ENCODE measurements at places on chromosomes 3 and 15. TPM values are rescaled to one million over a fixed set of nuclear protein-coding genes. Genes with fewer than 3 reads are reported as not detected.

SPTSSB gene
- polyA plus RNA-seq, result not detected

ZNF80 gene
- not detected for polyA plus RNA-seq

POPDC2 gene
- polyA plus RNA-seq, result 0.57 TPM

SPINK8 gene
- not detected for polyA plus RNA-seq

GHSR gene
- not detected for polyA plus RNA-seq

CPNE9 gene
- not detected for polyA plus RNA-seq

TRPM7 gene
- polyA plus RNA-seq, result 6.4 TPM

PAQR9 gene
- not detected for polyA plus RNA-seq

IMPG2 gene
- 0.30 TPM for polyA plus RNA-seq

AMIGO3 gene
- 1.2 TPM for polyA plus RNA-seq

GPR62 gene
- 0.04 TPM for polyA plus RNA-seq

SPRED1 gene
- 1.3 TPM for polyA plus RNA-seq

C3orf18 gene
- 2.9 TPM for polyA plus RNA-seq

FOXL2NB gene
- polyA plus RNA-seq, result 0.01 TPM

EIF3J gene
- polyA plus RNA-seq, result 28.3 TPM

GATM gene
- polyA plus RNA-seq, result 0.16 TPM

ACKR4 gene
- 14.3 TPM for polyA plus RNA-seq

FHIT gene
- 0.47 TPM for polyA plus RNA-seq

CPEB1 gene
- polyA plus RNA-seq, result not detected

SNRPA1 gene
- 33.9 TPM for polyA plus RNA-seq

EPHB1 gene
- polyA plus RNA-seq, result 1.4 TPM

SI gene
- not detected for polyA plus RNA-seq

PPM1L gene
- polyA plus RNA-seq, result 0.35 TPM

DUOXA1 gene
- polyA plus RNA-seq, result 0.07 TPM

AGBL1 gene
- not detected for polyA plus RNA-seq

PCOLCE2 gene
- not detected for polyA plus RNA-seq

BLM gene
- 3.8 TPM for polyA plus RNA-seq

ARF4 gene
- polyA plus RNA-seq, result 221 TPM

GP9 gene
- polyA plus RNA-seq, result not detected

CRYGS gene
- 5.0 TPM for polyA plus RNA-seq

FAM43A gene
- polyA plus RNA-seq, result 244 TPM

SLC22A14 gene
- 0.10 TPM for polyA plus RNA-seq

A4GNT gene
- polyA plus RNA-seq, result not detected

Data from endothelial cell of umbilical vein (primary cell).